ENCODE measurements at places on chromosomes 11 and 22.
A peak's percentile ranks its signal among the peaks of the same experiment; 100 is the strongest.

DNA sequence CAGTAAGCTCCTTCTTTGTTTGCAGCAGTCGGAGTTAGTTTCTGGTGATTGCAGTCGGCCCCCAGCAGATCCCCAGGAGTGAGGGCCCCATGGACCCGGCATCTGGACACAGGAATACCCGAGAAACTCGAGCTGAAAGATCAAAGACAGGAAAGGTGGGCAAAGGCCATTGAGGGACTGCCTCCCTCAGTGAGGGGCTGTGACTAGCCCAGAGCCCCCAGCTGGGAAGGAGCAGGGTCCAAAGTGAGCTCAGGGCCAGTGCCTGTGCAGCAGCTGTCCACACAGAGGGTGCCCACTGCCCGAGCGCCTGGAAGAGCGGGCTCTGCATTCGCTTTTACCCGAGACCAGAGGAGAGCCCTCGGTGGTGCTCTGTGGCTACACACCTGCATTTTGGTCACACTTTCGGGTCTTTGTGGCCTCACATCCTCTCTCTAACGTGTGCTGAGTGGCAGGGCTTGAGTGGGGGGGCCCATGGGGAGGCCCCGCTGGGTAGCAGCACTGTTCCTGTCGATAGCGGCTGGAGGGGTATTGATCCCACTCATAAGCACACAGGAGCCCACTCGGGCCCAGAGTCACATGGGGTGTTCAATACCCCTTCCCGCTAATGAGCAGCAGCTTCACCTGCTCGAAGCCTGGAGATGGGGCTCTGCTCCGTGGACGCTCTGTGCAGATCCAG, 532.9 kb downstream of the TBC1D22A start:
- DNase-seq: no peak

GRCh38 chr11:72380132-72380503, 54.2 kb downstream of the CLPB start:
- DNase-seq: no peak

GRCh38 chr22:40412441-40412840, 42.0 kb downstream of the SGSM3 start:
- no peak for DNase-seq

GRCh38 chr11:118313242-118313641, 8.7 kb downstream of the CD3E start:
- DNase-seq: no peak

DNA sequence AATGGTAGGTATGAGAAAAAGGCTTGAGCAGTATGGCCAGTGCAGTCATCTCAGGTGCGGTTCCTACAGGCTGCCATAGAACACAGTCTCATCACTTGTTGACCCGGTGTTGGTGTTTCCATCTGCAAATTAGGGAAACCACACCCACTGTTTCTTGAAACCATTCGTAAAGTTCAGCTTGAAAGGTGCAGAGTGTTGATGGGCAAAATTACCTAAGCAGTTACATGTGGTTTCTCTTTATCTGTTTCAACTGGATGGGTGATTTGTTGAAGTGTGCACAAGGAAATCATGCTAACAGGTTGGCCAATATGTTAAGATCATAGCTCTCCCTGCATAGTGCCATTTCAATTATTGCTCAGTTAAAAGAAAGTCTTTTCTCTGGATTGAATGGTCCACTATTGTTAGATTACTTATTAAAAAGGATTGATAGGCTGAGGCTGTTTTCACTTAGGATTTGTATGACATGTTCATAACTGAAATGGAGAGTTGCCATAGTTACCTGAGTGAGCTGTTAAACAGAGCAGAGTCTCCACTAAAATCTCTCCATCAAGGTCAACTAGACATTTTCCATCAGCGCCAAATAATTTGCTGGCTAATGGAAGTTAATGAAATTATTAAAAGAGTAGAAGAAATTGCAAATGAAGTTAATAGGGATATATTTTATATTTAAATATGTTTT, 203.1 kb upstream of the MTMR2 start:
- no peak for DNase-seq

DNA sequence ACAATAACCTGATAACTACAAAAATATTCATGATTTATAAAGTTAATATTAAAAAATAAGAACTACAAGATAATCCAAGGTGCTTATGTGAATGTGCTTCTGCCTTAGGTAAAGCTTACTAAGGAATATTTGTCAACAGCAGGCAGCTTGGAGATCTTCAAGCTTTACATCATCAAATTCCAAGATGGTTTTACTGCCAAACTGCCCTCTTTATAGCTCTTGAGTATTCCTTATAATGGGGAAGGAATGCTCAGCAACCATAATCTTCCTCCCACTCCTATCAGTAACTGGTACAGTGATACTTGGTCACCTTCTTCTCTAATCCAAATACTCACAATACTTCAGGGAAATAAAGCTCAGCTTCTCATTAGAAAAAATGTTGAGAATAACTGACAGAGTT, 30.1 kb downstream of the SBF2 start:
- no peak for DNase-seq

GRCh38 chr22:31969789-31970489, 25.6 kb downstream of the YWHAH start:
- peak; percentile 39 for DNase-seq

DNA sequence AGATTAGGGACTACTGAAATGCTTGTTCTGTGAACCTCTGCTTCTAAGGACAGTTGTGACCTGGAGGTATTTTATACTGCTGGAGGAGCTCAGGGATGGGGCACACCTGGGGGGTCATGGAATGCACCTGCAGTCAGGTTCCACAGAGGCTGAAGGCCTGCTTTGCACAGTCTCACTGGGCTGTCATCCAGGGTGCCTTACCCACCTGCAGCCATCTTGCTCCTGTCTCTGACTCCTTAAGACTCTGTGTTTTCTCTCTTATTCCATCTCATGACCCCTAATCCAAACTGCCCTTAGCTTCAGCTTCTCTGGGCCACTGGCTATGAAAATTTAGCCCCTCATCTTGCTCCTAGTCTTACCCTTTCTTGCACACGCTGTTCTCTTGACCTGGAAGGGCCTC, 127.0 kb upstream of the SNX19 start:
- DNase-seq: no peak

GRCh38 chr11:58924230-58924629, 15.1 kb upstream of the GLYATL1 start:
- no peak for DNase-seq

GRCh38 chr11:92711926-92712325, 257.5 kb upstream of the MTNR1B start:
- DNase-seq: no peak

- DNase-seq: no peak
Measured at GRCh38 chr11:72245263-72245816, 1.4 kb upstream of the PHOX2A start.

Data from activated CD4-positive, alpha-beta T cell treated with anti-CD3 and anti-CD28 coated beads for 1 hour (primary cell).